Renal pelvis (tissue), 12 donors: ENCODE measurements at places on chromosomes 6 and 20.
A peak's percentile ranks its signal among the peaks of the same experiment; 100 is the strongest.

- no peak for DNase-seq
These were observed 671.7 kb upstream of the NRSN1 start for GRCh38 chr6:23454080-23454976.

DNA sequence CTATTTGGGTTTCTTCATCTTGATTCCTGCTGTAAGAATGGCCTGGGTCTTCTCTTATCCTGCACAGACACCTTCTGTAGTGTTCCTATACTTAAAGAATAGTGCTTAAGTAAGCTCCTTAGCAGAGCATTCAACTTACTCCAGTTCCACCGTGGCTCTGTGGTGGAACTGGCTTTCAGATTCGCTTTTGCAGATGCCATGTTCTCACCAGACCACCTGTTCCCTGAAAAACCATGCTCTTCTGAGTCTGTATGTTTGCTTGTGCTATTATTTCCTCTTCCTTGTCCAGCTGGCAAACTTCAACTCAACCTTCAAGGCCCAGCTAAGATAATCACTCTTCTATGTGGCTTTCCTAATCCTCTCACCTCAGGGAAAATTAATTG is 4.9 kb downstream of the ELMO2 start:
- DNase-seq = no peak

GRCh38 chr6:137213813-137214212 is 5.4 kb downstream of the IFNGR1 start:
- no peak for DNase-seq

DNA sequence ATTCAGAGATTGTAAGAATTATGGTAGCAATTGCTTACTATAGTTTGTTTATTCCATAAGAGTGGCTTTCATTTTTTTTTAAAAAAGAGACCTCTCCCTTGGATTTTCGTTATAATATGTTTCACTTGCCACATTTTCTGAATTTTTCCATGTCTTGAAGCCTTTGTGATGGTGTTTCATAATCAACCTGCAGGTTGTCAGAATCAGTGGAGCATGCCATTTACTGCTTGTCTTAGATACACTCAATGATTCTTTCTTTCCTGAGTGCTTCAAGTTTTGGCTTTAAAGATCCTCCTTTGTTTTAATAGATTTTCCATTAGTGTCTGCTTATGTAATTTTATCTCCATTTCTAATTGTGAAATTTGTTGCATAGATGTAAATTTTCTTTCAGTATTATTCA is 31.2 kb downstream of the KCNQ5 start:
- no peak for DNase-seq

DNA sequence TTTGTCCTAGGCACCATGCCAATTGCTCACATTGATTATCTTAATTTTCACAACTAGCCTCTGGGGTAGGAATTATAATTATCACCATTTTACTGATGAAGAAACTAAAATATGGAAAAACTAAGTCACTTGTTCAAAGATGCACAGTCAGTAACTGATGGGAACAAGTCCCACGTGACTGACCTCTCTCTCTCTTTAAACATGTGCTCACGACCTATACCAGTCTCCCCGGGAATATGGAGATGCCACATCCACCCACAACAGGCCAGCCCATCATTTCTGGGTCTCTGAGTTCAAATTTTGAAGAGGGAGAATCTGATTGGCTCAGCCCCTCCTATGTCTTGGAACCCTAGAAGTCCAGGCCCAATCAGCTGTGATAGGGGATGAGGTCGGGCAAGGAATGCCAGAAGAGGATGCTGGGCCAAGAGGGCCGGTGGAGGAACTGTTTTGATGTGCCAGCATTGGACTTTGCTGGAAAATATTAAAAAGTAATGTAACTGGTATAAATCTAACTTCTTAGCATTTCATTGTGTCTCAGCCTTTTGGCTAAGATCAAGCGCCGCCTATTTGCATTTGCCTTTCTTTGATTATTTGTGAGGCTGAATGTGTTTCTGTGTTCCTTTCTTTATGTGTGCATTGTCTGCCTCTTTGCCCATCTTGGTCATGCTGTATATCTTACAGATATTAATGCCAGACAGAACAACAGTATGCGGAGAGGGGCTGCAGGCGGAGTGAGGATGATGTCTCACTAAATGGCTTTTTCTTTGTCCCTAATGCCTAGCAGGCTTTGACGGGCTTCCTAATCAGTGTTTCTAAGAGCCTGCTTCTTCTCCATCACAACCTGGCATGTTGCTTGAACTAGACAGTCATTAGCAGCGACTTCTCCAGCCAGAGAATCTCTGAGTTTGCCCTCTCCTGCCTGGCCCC is 126.6 kb downstream of the VEGFA start:
- no peak for DNase-seq

- DNase-seq = no peak
These were observed 33.2 kb upstream of the PNISR start for GRCh38 chr6:99458319-99458718.

GRCh38 chr20:48041078-48041780 is 255.9 kb upstream of the SULF2 start:
- no peak for DNase-seq

DNA sequence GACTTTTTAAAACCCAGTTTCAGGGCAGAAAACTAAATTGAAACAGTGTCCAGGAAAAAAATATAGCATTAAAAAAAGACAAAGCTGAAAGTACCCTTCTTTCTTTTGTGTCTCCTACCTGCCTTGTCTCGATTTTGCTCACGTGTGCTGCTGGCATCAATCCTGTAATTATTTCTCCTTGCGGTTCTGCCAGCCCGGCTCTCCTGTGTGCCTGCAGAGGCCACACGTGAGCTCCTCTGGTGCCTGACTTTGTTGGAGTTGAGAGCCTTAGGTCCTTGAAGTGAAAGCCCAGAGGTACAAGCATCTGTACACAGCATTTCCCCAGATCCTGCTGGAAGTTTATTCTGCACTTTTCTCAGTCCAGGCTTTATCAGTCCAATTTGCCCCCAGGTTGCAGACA is 36.5 kb downstream of the GHRH start:
- no peak for DNase-seq

DNA sequence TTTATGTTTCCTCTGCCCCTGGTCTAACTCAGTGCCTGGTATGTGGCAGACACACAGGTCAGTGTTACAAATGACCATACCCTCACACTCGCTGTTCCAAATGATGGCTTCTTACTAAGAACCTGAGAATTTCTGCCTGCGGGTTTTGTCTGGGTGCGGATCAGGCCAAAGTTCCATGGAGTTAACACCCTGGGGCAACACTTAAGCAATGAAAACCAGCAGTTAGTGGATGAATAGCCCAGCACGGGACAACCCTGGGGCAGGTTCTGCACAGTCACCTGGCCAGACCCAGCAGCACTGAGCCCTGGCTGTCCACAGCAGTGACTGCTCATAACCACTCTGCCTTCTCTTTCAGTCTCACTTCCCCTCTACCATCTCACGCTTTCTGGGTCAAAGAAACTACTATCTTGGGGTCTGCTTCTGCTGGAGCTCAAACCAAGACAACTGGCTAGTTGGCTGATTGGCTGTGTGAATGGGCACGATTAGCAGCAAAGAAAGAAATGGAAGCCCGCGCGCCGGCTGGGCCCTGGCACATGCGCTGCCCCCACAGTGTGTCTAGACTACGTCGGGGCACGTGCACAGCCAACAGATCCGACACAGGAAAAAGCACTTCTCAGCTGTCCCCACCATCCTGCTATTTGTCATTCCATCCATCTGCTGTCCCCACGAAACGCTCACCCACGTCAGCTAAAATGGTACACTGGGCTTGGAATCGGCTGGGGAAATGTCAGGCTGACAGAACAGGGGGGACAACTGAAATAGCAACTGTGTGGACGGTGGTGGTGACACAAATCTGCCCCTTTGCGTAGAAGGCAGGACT is 36.6 kb downstream of the MGME1 start:
- DNase-seq = no peak

DNA sequence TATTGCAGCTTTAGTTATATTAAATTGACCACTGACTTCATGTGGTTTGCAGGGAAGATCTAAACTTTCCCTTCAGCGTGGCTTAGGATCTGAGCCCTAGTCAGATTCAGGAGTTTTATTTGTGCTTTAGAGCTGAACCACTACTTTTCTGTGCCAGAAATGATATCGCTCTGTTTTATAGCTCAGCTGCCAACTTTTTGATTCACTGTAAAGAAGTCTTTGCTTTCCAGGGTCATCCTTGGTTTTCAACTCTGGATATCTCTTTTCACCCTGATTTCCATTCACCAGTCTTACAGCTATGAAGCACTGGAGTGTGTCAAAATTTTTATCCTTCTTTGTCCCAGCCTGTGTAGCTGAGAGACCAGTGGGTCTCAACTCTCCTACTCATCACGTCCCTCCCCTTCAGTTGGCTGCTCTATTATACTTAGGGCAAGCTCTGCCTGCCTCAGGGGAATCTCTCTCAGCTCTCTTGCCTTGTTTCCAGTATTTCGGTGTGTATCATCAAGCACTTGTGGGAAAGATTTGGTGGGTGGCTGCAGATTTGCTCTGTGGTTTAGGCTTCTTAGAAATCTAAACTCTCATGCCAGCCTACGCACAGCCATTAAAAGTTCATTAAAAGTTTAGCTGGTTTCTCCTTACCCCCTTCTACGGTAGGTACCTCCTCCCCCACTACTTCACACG is 425.5 kb downstream of the TENT5A start:
- DNase-seq = no peak

GRCh38 chr6:163630572-163630971 is 216.1 kb downstream of the QKI start:
- DNase-seq = no peak

- no peak for DNase-seq
These were observed 1286.0 kb upstream of the GJE1 start for GRCh38 chr6:140846503-140847261.

GRCh38 chr6:105641504-105641903 is 238.6 kb upstream of the PREP start:
- DNase-seq = no peak

- DNase-seq = no peak
These were observed 14.3 kb upstream of the SERINC3 start for GRCh38 chr20:44536175-44536574.

DNA sequence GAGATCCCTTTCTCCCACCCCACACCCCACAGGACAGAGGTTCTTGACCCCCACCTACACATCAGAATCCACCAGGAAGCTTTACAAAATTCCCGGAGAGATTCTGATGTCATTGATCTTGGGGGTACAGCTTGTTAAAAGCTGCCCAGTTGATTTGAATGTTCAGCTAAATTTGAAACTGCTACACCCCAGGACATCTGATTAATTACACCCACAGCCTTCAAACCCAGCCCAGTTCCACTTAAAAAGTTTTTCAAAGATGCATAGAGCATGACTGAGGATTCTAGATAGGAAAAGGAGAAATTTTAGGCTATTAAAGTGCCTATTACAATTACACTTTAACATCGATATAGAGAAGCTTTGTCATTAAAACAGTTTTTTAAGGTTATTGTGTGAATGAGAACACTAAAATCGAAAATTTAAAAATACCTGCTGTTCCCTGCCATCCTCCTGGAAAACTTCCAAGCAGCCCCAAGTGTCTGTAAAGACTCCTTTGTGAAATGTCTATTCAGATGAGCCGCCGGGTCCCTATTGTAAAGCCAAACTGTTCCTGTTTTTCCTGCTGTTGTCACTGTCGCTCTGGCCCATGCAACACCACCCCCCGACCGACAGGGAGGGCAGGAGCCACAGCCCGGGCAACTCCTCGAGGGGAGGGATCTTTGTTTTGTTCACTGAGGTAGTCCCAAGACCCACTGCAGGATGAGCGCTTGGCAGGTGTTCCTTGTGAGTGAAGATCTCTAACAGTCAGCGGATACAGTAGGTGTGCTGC is 132.5 kb upstream of the PHACTR3 start:
- no peak for DNase-seq

DNA sequence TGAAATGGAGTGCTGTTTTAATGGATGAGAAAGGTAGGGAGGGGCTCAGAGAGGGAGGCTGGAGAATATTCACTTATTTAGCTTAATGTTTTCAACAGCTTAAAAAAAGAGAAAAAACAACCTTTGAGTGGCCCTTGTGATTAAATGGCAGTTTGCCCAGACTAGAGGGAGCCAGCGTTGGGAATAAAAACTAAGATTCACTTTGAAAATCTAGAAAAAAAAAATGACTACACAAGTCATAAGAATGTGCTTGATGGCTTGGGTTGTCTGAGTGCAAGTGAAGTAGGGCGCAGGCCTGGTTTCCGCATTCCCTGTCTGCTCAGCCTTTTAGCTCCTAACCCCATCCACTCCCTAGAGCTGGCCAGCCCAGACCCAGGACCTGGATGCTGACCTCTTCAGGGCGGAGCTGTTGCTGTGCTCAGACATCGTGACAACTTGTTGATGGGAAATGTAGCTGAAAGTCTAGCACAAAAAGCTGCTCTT is 28.9 kb downstream of the UTRN start:
- peak; percentile 62 for DNase-seq

- DNase-seq = no peak
These were observed 35.1 kb upstream of the RFPL4B start for GRCh38 chr6:112311950-112312547.

- DNase-seq = no peak
These were observed 16.8 kb downstream of the MRS2 start for GRCh38 chr6:24419526-24419925.

DNA sequence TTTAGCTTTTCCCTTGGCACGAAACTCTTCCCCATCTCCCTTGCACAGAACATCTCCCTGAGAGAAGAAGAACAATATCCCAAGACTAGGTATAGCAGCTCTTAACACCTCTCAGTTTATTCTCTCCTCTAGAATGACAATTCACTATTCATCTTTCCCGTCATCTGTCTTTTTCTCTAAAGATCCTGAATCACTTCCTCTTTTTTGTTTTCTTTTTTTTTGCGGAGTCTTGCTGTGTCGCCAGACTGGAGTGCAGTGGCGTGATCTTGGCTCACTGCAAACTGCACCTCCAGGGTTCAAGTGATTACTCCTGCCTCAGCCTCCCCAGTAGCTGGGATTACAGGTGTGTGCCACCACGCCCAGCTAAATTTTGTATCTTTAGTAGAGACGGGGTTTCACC is 574.4 kb upstream of the MAP3K7 start:
- DNase-seq = no peak

DNA sequence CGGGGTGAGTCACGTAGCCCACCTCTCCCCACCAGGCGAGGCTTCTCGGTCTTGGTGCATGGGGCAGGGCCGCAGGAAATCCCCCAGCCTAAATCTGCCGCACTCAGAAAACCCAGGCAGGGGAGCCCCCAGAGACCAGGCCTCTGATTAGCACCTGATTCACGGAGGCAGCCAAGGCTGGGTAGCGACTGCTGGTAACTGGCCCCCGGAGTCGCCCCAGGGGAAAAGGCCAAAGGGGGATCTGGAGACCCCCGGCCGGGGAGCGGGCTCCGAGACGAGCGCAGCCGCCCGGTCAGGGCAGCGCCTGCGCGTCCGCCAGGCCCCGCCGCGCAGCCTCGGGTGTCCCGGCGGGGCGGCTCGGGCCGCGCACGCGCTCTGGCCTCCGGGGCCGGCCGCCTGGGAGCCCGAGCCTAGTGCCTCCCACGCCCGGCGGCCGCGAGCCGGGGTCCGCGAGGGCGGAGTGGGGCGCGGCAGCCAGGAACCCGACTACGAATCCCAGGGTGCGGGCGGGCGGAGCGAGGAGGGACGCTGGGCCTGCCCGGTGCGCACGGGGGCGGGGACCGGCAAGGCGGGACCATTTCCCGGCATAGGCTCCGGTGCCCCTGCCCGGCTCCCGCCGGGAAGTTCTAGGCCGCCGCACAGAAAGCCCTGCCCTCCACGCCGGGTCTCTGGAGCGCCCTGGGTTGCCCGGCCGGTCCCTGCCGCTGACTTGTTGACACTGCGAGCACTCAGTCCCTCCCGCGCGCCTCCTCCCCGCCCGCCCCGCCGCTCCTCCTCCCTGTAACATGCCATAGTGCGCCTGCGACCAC is at the start of gene DUSP22:
DUSP22 (plus strand) TSS at position 791 of the 809 bp plus-strand sequence. CDS start 53 bp downstream, outside the sequence.
- peak; percentile 85 for DNase-seq
